ENCODE measurements at places on chromosomes 3 and 15. TPM values are rescaled to one million over a fixed set of nuclear protein-coding genes. Genes with fewer than 3 reads are reported as not detected.

The PDCD7 gene
- 15.0 TPM for total RNA-seq

The VIPR1 gene
- total RNA-seq, result not detected

The UBE3A gene
- total RNA-seq, result 49.2 TPM

The ANKRD34C gene
- not detected for total RNA-seq

The CKMT1B gene
- total RNA-seq, result not detected

The CX3CR1 gene
- not detected for total RNA-seq

The SLC9C1 gene
- 0.14 TPM for total RNA-seq

The CAND2 gene
- 3.1 TPM for total RNA-seq

The GOLGA6L7 gene
- total RNA-seq, result not detected

The TNNC1 gene
- total RNA-seq, result 1.8 TPM

The ATP2B2 gene
- total RNA-seq, result not detected

The PAK2 gene
- 23.2 TPM for total RNA-seq

The FOXB1 gene
- total RNA-seq, result not detected

The KBTBD8 gene
- total RNA-seq, result 2.4 TPM

The TMIE gene
- 0.09 TPM for total RNA-seq

The ADGRG7 gene
- total RNA-seq, result not detected

The ZNF502 gene
- 3.4 TPM for total RNA-seq

The IRAK2 gene
- 5.5 TPM for total RNA-seq

The DGKG gene
- 2.0 TPM for total RNA-seq

The MNS1 gene
- 1.1 TPM for total RNA-seq

The RPL29 gene
- total RNA-seq, result 1,836 TPM

The MAPK6 gene
- total RNA-seq, result 65.1 TPM

The GREM1 gene
- total RNA-seq, result 307 TPM

The THPO gene
- total RNA-seq, result 0.18 TPM

The SNX22 gene
- total RNA-seq, result 0.18 TPM

The TRAIP gene
- total RNA-seq, result 1.4 TPM

The GOLGA6B gene
- total RNA-seq, result not detected

The KY gene
- total RNA-seq, result 0.28 TPM

The EXD1 gene
- total RNA-seq, result not detected

The PDZRN3 gene
- total RNA-seq, result 77.3 TPM

The CYP11A1 gene
- 1.1 TPM for total RNA-seq

The KBTBD13 gene
- total RNA-seq, result not detected

The LIPH gene
- total RNA-seq, result not detected

The TM4SF18 gene
- total RNA-seq, result 0.92 TPM

The LRRC2 gene
- total RNA-seq, result 6.0 TPM

The GTPBP8 gene
- 41.1 TPM for total RNA-seq

The ERC2 gene
- not detected for total RNA-seq

The LRRC3B gene
- not detected for total RNA-seq

The NAALADL2 gene
- 13.7 TPM for total RNA-seq

The FAM3D gene
- not detected for total RNA-seq
